Sigmoid colon (tissue), 7 donors: ENCODE measurements at places on chromosomes 12 and 14. TPM values are rescaled to one million over a fixed set of nuclear protein-coding genes. Genes with fewer than 3 reads are reported as not detected.

OR4K17 gene
- total RNA-seq, result not detected

OTX2 gene
- not detected for total RNA-seq

KERA gene
- total RNA-seq, result not detected

PAH gene
- total RNA-seq, result 0.36 TPM

ANO6 gene
- total RNA-seq, result 107 TPM

SYNDIG1L gene
- total RNA-seq, result 1.7 TPM

DNAJC22 gene
- total RNA-seq, result 0.28 TPM

C12orf42 gene
- not detected for total RNA-seq

NELL2 gene
- 11.1 TPM for total RNA-seq

SRSF9 gene
- 45.5 TPM for total RNA-seq

- peaks cover 95% of the 10 kb centered on the region for H3K4me1 ChIP-seq
- H3K4me3 ChIP-seq, result no peak overlapping the region
- peak overlapping the region; percentile 99 for H3K27ac ChIP-seq
- H3K27me3 ChIP-seq, result no peaks in the 10 kb centered on the region
- DNase-seq, result no peak
Observed at GRCh38 chr12:103821773-103822172, 19.3 kb downstream of the NT5DC3 start.

- H3K27ac ChIP-seq, result no peak overlapping the region
- no peak overlapping the region for H3K4me3 ChIP-seq
- H3K36me3 ChIP-seq, result no peaks in the 10 kb centered on the region
- no peaks in the 10 kb centered on the region for H3K27me3 ChIP-seq
Observed at GRCh38 chr12:49503674-49504180, 35.1 kb upstream of the KCNH3 start.

DNA sequence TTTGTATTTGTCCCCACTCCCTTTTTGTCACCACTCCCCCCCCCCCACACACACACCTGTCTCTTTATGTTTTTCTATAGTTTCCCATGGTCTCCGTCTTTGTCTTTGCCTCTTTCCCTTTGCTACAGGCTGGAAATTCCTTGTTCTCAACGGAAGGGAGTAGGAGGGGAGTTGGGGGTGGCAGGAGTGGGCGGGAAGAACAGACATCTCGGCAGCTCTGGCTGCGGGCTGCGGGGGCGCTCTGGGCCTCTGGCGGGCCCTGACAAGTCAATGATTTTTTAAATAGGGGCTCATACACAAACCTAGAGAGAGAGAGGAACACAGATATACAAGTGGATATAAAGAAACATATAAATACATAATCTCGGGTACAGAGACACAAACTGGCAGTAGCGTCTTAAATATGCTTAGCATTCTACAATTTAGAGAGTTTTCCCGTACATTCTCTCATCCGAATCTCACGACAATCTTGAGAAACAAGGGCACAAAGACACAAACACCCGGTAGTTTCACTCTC, 2.4 kb upstream of the NAB2 start:
- peaks cover 24% of the 10 kb centered on the region for H3K4me1 ChIP-seq
- H3K4me3 ChIP-seq, result peak overlapping the region; percentile 69
- no peaks in the 10 kb centered on the region for H3K27me3 ChIP-seq
- H3K36me3 ChIP-seq, result peaks cover 4% of the 10 kb centered on the region
- DNase-seq, result peak; percentile 87

DNA sequence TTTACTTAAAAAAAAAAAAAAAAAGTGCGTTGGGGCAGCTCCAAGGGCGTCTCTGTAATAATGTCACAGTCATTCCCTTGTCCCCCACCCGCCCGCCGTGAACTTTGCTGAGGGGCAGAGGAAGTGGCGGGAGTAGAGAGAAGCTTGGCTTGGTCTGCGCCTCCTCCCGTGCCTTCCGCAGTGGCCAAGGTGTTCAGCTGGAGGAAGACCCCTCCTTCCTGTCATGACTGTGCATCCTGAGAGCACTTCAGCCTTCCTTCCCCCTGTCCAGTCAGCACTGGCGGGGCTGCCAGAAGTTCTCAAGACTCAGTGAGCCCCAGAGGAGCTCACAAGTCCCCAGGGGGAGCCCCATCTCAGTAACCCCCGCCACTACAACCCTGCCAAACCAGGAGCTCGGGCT, 32.2 kb downstream of the AACS start:
- no peaks in the 10 kb centered on the region for H3K27me3 ChIP-seq
- no peak for DNase-seq
- H3K36me3 ChIP-seq, result peaks cover under 1% of the 10 kb centered on the region
- H3K4me1 ChIP-seq, result no peaks in the 10 kb centered on the region

DNA sequence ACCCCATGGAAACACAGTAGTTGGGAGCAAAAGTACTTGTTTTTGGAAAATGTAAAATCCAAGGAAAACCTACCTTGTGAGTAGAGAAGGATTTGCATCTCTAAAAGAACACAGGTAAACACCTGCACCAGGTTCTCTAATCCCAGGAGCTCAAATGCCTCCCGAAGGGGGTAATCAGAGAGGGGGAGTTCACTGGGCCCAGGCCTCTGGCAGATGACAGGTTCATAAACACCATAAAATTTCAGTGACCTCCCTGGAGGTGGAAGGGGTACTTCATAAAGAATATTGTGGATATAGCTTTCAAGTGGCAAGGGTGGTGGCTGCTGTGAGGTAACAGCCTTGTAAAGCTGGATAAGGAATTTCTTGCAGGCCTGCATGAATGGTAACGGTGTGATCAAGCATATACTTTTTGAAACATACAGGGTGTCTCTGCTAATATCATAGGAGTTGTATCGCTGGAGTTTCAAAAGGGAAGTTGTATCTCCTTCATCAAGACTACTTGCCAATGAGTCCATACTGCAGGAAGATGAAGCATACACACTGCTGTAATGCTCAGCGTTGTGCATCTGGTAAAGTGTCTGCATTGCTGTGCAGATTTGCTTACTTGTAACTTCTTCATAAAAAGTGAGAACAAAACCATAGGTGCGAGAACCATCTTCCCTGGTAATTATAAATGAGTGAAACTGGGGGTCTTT, 111.3 kb downstream of the DENND5B start:
- H3K4me3 ChIP-seq, result no peak overlapping the region
- no peaks in the 10 kb centered on the region for H3K36me3 ChIP-seq
- H3K4me1 ChIP-seq, result no peaks in the 10 kb centered on the region
- H3K27ac ChIP-seq, result no peak overlapping the region
- no peak for DNase-seq

DNA sequence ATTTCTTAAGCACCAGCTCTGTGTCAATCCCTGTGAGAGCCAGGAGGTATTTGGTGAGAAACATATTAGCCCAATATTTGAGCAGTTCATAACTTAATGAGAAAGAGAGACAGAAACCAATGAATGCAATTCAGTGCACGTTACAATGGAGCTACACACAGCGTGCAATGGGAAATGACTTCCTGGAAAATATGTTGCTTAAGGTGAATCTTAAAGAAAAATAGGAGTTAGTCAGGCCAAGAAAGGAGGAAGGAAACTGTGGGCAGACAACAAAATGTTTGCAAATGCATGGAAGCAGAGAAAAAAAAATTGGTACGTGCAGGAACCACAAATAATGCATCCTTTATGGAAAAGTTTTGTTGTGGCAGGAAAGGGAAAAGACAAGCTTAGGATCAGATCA, 481.7 kb downstream of the BCAT1 start:
- no peaks in the 10 kb centered on the region for H3K4me1 ChIP-seq
- no peak for DNase-seq
- H3K27ac ChIP-seq, result no peak overlapping the region
- H3K4me3 ChIP-seq, result no peak overlapping the region
- no peaks in the 10 kb centered on the region for H3K27me3 ChIP-seq
- H3K36me3 ChIP-seq, result no peaks in the 10 kb centered on the region

GRCh38 chr14:100772607-100773165, 46.0 kb downstream of the DLK1 start:
- H3K27me3 ChIP-seq, result no peaks in the 10 kb centered on the region
- H3K4me3 ChIP-seq, result no peak overlapping the region
- H3K27ac ChIP-seq, result no peak overlapping the region
- no peaks in the 10 kb centered on the region for H3K36me3 ChIP-seq
- no peaks in the 10 kb centered on the region for H3K4me1 ChIP-seq
- DNase-seq, result peak; percentile 22

- DNase-seq, result no peak
- H3K4me1 ChIP-seq, result no peaks in the 10 kb centered on the region
- no peaks in the 10 kb centered on the region for H3K27me3 ChIP-seq
Observed at GRCh38 chr12:106227641-106228319, 20.0 kb downstream of the CKAP4 start.

DNA sequence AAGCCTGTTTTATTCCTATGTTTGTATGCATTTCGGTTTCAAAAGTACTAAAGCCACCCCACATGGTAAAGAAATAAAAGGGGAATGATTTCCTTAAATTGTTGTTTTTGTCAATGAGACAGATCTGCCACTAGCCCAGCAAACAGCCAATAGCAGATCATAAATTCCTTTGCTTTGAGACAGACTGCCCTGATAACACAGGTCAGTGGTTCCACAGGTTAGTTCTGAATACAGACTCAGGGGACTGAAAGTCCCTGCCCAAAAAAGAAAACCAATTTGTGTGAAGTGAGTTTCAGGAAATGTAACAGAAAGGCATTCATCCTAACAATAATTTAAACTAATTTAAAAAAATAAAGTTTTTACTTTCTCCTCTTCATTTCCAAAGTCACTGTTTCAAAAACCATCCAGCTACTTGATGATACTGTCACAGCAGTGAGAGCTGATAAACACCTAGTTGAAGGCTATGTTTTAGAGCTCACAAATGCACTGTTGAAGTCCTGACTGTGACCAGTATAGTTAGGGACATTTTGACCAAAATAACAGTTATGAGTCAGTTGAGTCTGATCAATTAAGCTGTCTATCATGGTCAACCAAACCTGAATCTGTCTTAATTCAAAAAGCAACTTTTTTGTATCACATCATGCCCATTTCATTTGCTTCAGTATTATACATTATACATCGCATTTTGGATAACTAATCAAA, 77.7 kb downstream of the LGR5 start:
- no peaks in the 10 kb centered on the region for H3K27me3 ChIP-seq
- no peaks in the 10 kb centered on the region for H3K36me3 ChIP-seq

DNA sequence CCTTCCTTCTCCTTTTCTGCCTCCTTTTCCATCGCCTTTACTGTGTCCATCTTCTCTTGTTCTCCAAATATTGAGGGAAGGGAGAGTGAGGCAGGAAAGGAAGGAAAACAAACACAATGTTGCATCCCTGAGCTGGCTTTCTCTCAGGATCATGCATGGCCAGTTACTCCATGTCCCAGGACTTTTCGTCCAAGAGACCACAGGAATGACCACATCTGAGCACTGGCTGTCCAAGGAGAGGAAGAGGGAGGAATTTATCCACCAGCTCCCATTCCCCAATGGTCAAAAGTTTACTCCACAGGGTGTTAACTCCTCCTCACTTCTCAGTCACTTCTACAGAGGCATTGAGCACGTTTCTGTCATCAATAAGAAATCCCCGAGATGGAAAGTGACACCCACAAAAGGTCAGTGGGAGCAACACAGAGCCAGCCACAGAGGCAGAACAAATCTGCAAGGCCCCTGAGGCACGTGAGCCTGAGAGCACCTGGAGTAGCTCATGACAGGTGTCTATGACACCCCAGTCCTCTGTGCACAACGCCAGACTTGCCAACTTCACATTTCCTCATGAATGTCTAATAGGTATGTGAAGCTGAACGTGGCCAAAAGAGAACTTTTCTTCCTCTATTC, 177.3 kb upstream of the NUDT4 start:
- no peak overlapping the region for H3K27ac ChIP-seq
- H3K4me1 ChIP-seq, result no peaks in the 10 kb centered on the region
- H3K36me3 ChIP-seq, result no peaks in the 10 kb centered on the region
- DNase-seq, result no peak
- no peaks in the 10 kb centered on the region for H3K27me3 ChIP-seq

GRCh38 chr12:44021471-44021971, 185.6 kb downstream of the TMEM117 start:
- no peaks in the 10 kb centered on the region for H3K4me1 ChIP-seq
- no peak overlapping the region for H3K4me3 ChIP-seq
- DNase-seq, result no peak
- no peaks in the 10 kb centered on the region for H3K27me3 ChIP-seq

GRCh38 chr12:40993158-40993557, 195.0 kb upstream of the PDZRN4 start:
- no peaks in the 10 kb centered on the region for H3K27me3 ChIP-seq
- no peak overlapping the region for H3K27ac ChIP-seq
- peaks cover 25% of the 10 kb centered on the region for H3K4me1 ChIP-seq
- no peaks in the 10 kb centered on the region for H3K36me3 ChIP-seq
- DNase-seq, result no peak
- no peak overlapping the region for H3K4me3 ChIP-seq

GRCh38 chr14:98593361-98593761, 678.6 kb downstream of the BCL11B start:
- no peak for DNase-seq
- no peaks in the 10 kb centered on the region for H3K27me3 ChIP-seq
- H3K36me3 ChIP-seq, result no peaks in the 10 kb centered on the region
- no peak overlapping the region for H3K27ac ChIP-seq
- H3K4me3 ChIP-seq, result no peak overlapping the region

- no peaks in the 10 kb centered on the region for H3K36me3 ChIP-seq
- DNase-seq, result no peak
- H3K4me1 ChIP-seq, result no peaks in the 10 kb centered on the region
- no peaks in the 10 kb centered on the region for H3K27me3 ChIP-seq
- H3K4me3 ChIP-seq, result no peak overlapping the region
- no peak overlapping the region for H3K27ac ChIP-seq
Observed at GRCh38 chr12:75447691-75448393, 32.7 kb upstream of the GLIPR1 start.

- no peak overlapping the region for H3K4me3 ChIP-seq
- H3K27ac ChIP-seq, result no peak overlapping the region
- H3K36me3 ChIP-seq, result no peaks in the 10 kb centered on the region
- no peak for DNase-seq
Observed at GRCh38 chr12:89863968-89864367, 155.3 kb upstream of the ATP2B1 start.

GRCh38 chr12:51832354-51833107, 16.0 kb downstream of the FIGNL2 start:
- DNase-seq, result no peak
- H3K27ac ChIP-seq, result no peak overlapping the region
- H3K4me1 ChIP-seq, result no peaks in the 10 kb centered on the region
- no peaks in the 10 kb centered on the region for H3K36me3 ChIP-seq
- peaks cover 11% of the 10 kb centered on the region for H3K27me3 ChIP-seq

DNA sequence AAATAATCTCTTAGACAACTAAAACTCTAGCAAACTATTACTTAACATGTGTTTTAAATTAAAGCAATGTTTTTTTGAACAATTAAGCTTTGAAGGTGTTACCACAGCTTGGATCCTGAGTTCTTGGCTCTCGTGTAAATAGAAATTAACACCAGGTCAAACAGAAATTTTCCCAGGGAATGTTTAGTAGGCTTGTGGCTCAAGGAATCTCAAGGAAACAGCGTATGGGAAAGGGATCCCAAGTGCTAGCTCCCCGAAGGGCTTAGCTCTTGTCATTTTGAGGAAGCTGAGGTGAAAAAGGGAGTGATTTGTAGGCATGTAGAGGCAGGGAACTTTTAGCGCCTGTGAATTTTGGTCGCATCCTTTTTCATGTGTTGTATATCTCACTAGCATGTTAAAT, 11.4 kb downstream of the KNTC1 start:
- no peak overlapping the region for H3K27ac ChIP-seq
- DNase-seq, result no peak
- no peaks in the 10 kb centered on the region for H3K27me3 ChIP-seq
- no peak overlapping the region for H3K4me3 ChIP-seq
- H3K36me3 ChIP-seq, result peaks cover 18% of the 10 kb centered on the region
